ENCODE measurements at places on chromosomes 3 and 15.

DNA sequence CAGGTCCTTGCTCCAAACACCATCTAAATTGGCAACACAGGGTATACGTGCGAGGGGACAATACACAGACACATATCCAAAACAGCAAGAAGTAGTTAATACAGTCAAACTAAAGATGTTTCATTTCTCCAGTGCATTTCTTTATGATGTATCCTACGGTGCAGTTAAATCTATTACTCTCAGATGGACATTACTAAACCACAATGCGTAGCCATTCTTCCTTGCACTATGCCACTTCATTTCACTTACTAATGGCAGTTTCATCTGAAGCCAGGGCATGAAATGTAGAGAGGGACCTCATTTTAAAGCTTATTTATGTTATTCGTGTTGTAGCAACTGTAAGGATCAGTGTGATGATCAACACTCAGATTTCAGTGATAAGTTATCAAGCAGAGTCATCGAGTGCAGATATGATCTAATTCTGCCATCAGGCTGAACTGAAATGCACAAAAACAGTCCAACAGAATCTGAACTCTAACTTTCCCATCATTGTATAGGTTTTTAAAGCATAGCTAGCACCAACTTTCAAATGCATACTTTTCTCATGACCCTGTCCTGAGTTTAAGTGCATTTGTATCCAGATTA lies 14.5 kb downstream of the TNIK start:
- DNase-seq: no peak

DNA sequence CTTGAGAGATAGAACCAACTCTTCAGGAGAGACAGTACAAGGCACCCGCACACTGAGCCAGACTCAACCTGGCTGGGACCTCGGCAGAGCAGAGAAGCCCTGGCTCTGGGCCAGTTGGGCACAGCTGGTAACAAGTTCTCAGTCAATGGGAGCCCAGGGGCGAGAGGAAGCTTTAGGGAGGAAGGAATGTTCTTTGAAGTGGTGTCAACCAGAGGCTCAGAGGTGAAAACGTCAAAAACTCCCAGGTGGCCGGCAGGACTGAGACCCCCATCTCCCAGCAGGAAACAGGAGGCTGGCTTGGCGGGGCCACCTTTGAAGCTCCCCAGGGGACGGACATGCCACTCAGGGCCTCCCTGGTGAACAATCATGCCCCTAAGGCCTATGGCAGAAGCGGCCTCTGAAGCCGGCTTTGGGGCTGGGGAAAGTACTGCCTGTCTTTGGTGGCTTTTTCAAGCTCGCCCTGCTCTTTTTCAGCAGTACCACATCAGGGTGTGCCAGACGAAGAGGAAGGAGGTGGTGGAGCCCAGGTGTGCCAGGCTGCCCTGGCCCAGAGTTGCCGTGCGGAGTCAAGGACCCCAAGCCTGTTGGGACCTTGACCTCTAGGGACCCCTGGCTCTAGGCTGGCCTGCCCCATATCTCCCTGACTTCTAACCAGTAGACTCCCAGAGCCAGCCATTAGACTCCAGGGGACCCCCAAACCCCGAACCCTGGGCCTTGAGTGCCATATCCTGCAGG lies 16.7 kb upstream of the TBC1D21 start:
- DNase-seq: no peak

DNA sequence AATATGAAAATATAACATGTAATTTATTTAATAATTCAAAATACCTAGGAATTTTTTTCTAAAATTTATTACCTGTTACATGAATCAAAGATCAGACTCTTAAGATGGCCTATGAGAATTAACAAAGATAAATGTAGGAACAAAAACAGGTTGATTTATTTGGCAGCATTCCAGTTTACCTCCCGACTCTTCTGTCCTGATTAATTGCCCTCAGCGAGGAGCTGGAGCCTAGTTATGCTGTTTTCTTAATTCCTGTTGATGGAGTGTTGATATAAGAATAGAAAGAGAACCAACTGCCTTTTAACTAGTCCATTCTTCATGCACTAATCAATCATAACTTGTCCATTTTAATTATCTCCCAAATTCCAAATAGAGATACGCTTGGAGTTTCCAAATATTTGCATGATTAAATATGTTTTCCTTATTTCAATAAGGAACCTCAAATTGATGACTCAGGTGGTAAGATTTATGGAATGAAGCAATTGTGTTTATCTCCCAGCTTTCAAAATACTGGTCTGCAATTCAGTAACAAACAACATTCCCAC lies 10.6 kb upstream of the CPB1 start:
- no peak for DNase-seq

GRCh38 chr3:77601823-77602415 lies 562.0 kb downstream of the ROBO2 start:
- no peak for DNase-seq

DNA sequence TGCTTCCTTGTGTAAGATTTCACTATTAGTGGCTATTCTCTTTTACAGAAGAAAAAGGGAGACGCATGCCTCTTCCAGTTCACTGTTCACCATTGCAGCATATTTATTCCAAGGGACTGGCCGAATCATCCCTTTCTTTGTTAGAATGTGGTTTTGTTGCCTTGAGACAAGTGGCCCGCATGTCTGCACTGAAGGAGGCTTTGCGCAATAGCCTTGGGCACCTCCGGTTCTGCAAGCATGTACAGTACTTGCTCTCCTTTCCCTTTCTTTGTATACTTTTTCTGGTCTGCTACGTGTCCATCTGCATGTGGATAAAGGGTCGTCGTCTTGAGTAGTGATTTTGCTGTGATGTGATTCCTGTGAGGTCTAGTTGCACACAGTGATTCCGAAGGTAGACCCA lies 43.0 kb downstream of the FLNB start:
- DNase-seq: no peak

- DNase-seq: no peak
These were observed 103.2 kb downstream of the TBC1D5 start for GRCh38 chr3:17639257-17639656.

DNA sequence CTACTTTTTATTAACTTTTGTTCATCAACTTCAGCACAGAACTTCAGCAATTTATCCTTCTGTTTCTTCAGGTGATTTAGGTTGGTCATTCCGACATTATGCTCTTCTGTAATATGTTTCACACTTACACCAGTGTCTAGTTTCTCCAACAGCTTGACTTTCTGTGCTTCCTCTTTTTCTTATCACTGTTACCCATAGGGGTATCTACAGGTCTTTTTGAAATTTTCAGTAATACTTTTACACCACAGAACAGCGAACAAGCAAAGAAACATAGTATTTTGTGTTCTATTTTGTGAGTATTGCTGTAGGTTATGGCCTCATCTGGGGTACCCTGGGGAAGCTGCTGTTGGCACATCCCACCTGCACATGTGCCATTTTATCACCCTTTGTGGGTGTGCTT lies 260.7 kb downstream of the NSUN3 start:
- no peak for DNase-seq

DNA sequence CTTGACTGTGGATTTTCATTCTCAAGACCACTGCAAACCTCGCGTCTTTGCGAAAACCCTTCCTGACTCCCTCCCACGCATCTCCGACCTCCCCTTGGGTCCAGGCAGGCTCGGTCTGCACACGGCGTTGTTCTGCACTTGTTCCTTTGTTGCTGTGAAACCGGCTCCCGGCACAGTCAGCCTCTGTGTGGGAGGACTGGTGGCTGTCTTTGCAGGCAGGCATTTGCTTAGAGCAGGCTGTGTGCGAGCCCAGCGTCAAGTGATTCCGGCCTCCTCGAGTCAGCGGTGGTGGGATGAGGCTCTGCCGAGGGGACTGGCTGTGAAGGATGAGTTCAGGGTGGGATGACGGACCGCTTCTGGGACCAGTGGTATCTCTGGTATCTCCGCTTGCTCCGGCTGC lies 102.6 kb upstream of the ROPN1 start:
- no peak for DNase-seq

DNA sequence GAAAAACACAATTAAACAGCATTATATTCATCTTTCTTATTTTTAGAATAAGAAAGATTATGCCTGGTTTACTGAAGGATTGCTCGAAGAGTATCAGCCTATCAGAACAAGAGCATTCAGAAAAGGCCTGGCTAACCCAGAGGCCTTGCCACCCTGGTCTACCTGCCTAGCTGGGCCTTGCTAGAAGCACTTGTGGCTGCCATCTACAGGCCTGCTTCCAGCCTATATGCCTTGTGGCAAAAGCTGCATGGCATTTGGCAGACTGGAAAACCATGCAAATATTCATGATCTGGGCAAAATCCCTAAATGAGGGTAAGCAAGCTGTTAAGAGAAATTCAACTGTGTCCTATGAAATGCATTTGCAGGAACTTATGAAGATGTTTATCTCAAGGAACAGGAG lies 9.3 kb upstream of the ATP13A4 start:
- no peak for DNase-seq

DNA sequence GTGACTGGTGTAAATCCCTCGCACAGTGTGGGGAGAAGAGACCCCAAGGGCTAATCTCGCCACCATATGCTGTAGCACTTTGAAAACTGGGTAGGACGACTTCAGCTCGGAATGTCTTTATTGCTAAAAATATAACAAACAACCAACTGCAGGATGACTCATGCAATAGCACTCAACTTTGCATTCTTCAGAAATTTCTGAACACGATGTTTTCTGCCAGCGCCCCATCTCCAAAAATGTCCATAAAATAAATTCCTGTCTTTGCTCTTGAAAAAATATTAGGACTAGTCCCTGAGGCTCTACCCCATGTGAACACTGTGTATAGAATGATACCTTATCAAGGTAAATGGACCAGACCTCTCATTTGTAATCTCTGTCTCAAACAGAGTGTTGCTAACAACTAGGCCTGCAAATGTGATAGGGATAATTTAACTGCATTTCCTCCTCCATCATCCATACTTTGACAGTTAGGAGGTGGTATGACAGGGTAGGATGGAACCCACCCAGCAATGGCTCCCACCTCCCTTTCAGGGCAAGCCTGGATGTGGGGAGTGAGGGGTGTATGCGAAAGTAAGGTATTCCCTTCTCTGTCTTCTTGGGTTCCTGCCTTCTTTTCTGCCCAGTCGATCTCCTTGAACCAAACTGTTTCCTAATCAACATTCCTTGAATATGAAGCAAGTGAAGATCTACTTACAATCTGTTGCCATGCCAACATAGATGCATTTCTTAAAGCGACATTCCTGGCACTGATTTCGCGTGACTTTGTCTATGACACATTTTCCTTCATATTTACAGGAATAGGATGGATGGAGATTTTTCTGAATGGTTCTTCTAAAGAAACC lies 201.1 kb downstream of the NR1D2 start:
- no peak for DNase-seq

DNA sequence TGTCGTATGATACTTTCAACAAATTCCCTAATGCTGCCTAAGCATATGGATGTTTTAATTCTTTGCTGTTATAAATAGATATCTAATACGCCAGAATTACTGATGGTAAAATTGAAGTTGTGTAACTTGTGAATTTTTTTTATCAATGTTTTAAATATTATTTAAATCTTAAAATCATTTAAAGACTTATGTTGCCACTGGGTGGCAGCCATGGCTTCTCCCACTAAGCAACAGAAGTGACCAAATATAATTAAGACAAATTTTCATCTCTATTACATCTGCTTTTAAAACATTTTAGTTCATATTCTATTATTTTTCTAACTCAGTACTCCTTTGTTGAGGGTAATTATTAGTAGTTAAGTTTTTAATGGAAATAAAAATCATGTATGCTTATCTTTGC lies 8.1 kb upstream of the IL20RB start:
- DNase-seq: no peak

DNA sequence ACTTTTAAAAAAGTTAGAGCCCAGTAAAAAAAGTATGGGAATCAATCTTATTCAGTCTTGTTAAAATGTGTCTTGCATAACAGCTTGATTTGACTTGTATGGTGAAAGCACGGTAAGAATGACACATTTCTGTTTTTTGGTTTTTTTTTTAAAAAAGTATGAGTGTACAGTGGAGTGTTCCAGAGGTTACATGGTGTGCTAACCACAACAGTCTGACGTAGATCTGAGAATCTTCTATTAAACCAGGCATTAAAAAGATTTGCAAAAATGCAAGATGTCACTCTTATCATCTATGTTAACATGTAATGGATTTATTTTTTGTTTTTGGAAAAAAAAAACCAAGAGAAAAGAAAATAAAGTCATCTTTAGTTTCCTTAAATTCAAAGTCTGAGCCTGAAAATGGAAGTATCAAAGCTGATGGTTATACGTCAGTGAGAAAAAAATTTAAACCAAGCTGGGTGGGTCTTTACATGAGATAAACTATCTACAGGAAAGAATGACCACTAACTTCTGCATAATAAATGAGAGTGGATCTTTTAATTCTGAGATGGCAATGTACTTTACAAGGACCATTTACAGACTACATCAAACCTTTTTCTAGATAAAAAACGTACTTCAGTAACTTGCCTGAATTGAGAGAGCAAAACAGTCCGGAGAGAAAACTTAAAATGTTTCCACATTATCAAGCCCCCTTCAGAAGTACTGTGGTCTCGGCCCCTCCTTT lies 1.6 kb downstream of the GABPB1 start:
- no peak for DNase-seq

- no peak for DNase-seq
These were observed 40.0 kb upstream of the TEX9 start for GRCh38 chr15:56325186-56325585.

DNA sequence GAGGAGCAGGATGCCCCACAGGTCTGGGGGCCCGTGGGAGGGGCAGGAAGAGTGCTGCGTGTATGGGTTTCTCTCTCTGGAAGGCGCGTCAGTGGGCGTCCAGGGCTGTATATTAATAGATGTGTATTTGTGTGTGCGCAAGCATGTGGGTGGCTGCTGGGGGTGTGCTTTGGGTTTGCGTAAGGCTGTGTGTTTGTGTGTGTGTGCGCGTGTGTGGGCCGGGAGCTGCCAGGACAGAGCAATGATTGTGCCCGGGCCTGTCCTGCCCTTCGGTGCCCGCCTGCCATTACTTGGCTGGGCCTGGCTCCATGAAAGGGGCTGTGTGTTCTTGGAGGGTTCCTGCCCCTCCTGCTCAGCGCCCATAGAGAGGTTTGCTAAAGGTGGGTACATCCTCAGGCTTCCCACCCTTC lies 16.3 kb downstream of the CSPG4 start:
- DNase-seq: no peak

- no peak for DNase-seq
These were observed 121.4 kb upstream of the MEIS2 start for GRCh38 chr15:37221671-37222145.

DNA sequence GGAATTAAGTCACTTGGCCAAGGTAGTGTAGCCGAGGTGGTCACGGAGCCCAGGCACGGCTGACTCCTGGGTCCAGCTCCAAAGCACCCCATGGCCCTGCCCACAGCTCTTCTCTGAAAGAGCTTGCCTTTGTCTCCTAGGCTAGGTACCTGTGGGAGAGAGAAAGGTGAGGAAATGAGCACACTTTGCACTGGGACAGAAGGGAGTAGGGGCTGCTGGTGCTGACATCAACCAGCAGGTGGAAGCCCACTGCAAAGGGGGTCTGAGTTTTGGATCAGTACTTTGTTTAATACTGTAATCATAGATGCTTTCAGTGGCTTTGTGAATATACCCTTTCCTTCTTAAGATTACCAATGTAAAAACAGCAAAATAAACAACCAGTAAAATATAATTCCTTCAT lies 128.3 kb upstream of the EIF1B start:
- no peak for DNase-seq

- no peak for DNase-seq
These were observed 156.8 kb upstream of the UBE2E1 start for GRCh38 chr3:23648996-23649395.

Measured in putamen (tissue), 1 donor.